ENCODE measurements at places on chromosomes 12 and 14.

DNA sequence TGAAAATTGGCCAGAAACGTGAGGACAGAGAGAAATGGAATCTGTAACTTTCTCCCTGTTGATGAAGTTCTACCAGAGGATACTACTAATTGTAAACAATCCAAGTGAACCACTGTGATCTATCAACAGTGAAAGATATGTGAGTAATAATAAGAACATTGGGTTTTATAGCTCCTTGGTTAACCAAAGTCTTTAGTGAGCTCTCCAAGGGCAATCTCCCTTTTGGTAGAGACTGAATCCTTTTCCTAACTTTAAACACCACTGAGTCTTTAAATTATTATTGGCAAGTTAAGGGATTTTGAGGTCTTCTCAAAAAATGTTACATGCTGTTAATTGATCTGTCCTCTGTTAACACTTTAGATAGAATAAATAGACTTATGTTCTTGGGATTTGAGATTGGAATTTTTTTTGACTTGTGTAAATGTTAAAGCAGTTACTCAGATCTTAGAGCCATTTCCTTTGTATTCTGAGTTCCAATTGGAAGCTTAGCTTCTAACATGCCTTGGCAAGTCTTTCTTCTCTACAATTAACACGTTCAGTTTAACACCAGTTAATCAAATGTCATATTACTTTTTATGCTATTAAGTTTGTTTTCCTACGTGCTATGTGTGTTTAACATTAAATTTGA, 338.2 kb upstream of the DDHD1 start:
- no peak for DNase-seq

DNA sequence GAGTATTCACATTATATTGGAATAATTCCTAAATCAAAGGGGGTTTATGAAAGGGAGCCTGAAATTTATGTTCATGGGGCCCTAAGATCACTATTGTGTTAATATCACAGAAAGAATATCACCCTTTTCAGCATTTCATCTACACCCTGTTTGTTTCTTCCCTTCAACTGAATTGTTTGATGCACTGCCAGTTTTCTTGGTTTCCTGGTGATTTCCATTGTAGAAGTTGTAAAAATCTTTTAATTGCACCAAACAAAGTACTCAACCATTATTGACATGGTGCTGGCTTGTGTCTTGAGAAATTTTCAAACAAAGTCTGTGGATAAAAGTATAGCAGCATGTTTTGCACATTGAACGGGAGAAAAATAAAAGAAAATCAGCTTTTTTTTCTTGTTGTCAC, 154.8 kb upstream of the PRKD1 start:
- DNase-seq = no peak

DNA sequence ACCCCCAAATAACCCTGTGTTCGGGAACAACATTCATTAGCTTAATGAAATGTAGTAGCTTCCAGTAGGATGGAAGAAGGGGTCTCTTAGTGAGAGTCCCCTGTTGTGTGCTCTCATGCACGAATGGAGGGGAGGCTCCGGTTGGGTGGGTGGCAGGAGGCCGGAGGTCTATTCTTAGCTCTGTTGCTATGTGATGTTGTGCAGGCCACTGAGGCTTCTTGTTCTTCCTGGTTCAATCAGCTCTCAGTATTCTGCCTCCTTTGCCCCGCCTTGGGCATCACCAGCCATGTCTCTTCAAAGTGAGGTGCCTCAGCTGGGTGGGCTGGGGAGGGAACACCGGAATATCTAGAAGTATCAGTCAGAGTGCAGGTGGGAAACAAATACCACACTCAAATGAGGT, 50.8 kb downstream of the KCNA1 start:
- DNase-seq = no peak

- DNase-seq = no peak
Measured at GRCh38 chr14:61098721-61099120, 117.7 kb downstream of the SLC38A6 start.

DNA sequence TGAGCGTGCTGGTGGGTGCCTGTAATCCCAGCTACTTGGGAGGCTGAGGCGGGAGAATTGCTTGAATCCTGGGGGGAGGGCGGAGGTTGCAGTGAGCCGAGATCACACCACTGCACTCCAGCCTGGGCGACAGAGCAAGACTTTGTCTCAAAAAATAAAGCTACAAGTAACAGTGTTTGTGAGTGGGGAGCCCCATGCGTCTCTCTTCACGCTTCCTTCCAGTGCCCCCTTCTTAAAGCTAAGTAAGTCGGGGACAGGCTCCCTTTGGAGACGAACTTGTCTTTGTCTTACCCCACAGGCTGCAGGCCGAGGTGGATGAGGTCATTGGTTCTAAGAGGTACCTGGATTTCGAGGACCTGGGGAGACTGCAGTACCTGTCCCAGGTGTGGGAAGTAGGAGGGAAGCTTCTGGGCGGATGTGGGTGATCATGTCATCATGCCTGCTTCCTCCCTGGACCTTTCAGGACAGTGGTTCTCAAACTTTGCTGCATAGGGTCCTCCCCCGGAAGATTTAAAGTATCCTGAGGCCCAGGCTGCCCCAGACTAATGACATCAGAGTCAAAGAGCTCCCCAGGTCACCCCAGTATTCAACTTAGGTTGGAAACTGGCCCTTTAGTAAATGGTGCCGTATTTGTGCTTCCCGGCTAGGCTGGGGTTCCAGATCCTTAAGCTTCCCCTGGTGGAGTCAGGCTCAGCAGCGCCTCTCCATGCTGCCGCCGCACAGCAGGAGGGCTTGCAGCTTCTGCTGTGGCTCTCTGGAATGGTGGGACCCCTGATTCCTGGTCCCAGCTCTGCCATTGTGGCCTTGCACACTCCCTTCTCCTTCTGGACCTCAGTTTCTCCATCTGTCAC, 37.1 kb downstream of the CYP46A1 start:
- no peak for DNase-seq

DNA sequence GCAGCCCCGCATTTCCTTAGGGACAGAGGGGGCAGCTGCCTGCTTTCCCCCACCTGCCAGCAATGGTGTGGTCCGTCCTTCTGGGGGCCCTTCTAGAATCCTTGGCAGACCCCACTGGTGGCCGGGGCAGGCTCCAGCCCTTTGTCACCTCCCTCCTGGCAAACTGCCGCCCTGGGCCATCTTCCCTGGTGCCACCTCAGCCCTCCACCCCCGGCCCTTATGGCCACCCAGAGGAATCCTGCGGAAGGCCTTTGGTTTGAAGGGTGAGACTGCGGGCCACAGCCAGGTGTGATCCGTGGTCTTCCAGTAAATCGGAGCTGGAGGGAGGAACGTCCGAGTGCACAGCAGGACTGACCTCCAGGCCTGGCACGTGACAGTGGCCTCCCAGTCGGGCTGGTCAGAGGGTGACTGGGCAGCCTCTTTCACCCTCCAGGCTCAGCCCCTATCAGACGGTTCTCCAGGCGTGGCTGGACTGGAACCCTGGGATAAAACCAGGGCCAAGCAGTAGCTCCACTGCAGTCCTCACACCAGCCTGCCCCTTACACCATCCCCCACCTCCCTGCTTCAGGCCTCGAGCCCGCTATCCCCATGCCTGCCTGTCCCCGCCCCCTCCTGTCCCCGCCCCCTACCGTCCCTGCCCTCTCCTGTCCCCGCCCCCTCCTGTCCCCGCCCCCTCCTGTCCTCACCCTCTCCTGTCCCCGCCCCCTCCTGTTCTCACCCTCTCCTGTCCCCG, 12.4 kb downstream of the FBRSL1 start:
- DNase-seq = no peak

GRCh38 chr12:92729773-92730305, 27.1 kb downstream of the PLEKHG7 start:
- DNase-seq = no peak

GRCh38 chr14:105365101-105365500, 33.2 kb upstream of the TEX22 start:
- no peak for DNase-seq

- DNase-seq = no peak
Measured at GRCh38 chr12:116884871-116885270, 3.6 kb upstream of the HRK start.

- no peak for DNase-seq
Measured at GRCh38 chr14:92531106-92531873, 17.7 kb downstream of the RIN3 start.

GRCh38 chr12:107461222-107461975, 224.2 kb upstream of the PWP1 start:
- DNase-seq = no peak

GRCh38 chr12:124469193-124469888, 98.1 kb downstream of the NCOR2 start:
- DNase-seq = no peak
